Activated naive CD8-positive, alpha-beta T cell treated with anti-CD3 and anti-CD28 coated beads for 36 hours (primary cell): ENCODE measurements at places on chromosomes 1 and 21.

- DNase-seq: peak; percentile 29
Measured at GRCh38 chr1:153774780-153775457, at the start of gene SLC27A3. Gene SLC27A3, plus strand, starts transcription at chr1:153775407. Its CDS starts 91 bp downstream, at chr1:153775498.

GRCh38 chr1:6359216-6360116, 34.1 kb downstream of the ACOT7 start:
- peak; percentile 74 for DNase-seq

- DNase-seq: no peak
Measured at GRCh38 chr1:172778456-172779455, 119.9 kb downstream of the FASLG start.

DNA sequence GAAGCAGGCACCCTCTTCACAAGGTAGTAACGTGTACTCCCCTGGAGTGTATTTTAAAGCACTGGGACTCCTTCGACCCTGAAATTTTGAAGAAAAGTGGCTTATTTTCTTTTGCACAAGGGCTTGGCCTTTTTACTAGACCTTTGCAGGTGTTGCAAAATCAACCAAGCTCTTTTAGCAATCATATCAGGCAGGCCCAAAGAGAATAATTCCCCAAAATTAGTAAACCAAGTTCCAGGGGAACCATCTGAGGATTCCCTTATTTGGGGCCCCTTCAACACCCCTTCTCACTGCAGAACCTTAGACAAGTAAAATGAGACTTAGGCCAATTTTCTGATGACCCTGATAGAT, 28.3 kb downstream of the CBR1 start:
- no peak for DNase-seq

DNA sequence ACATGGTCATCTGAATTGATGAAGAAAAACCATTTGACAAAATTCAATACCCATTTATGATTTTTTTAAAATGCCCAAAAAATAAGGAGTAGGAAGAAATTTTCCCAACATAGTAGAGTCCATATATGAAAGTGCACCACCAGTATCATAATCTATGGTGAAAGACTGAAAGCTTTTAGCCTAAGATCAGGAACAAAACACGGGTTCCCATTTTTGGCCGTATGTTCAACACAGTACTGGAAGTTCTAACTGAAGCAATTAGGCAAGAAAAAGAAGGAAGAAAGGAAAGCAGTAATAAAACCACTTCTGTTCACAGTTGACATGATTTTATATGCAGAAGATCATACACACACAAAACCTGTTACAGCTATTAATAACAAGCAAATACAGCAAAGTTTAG, 227.8 kb upstream of the RAB4A start:
- no peak for DNase-seq

GRCh38 chr1:44265656-44266358, 52.5 kb downstream of the DMAP1 start:
- no peak for DNase-seq

DNA sequence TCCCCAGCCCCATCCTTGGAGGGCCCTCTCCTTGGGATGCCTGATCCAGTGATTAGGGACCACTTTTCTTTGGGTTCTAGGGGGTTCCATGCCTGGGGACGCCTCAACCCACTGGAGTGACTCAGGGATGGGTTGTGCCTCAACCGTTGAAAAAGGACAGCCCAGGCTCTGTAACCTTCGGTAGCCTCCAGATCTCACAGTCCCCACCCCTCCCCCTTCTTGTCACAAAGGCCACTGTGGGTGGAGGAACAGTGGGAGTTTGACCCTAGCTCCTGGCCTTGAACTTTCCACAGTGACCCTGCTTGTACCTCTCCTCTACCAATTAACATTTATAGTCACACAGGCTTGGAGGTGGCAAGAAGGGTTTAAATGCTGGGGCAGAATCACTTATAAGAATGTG, 2.6 kb upstream of the RORC start:
- no peak for DNase-seq

GRCh38 chr1:111275079-111275478, 15.6 kb upstream of the CHIA start:
- peak; percentile 47 for DNase-seq

DNA sequence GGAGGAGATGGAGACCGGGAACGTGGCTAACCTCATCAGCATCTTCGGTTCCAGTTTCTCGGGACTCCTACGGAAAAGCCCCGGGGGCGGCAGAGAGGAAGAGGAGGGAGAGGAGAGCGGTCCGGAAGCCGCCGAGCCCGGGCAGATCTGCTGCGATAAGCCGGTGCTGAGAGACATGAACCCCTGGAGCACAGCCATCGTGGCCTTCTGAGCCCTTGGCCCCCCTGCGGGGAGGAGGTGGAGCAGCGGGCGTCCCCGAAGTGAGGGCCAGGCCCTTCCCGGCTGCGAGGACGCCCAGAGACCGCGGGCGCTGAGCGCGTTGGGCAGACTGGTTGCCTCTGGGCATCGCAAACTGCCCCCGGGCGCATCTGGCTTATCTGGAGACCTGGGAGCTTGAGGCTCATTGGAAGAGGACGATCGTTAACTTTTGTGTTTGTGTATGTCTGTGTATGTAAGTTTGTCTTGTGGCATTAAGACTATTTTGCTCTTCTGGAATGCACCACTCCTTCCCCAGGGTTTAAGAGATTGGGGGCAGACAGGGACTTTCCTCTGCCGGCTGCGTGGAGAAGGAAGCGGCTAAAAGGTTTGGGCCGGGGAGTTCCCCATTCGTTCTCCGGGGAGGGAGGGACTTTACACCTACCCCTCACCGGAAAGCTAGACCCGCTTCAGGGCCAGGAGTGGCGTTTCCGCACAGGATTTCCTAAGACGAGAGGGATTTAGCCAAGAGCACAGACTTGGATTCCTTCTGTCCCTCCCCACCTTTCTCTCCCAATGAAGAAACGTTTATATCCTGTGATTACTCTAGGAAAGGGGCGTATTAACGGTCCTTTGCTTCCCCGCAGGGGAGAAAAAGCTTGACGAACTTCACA, 1.4 kb downstream of the IER5 start:
- peak; percentile 79 for DNase-seq

DNA sequence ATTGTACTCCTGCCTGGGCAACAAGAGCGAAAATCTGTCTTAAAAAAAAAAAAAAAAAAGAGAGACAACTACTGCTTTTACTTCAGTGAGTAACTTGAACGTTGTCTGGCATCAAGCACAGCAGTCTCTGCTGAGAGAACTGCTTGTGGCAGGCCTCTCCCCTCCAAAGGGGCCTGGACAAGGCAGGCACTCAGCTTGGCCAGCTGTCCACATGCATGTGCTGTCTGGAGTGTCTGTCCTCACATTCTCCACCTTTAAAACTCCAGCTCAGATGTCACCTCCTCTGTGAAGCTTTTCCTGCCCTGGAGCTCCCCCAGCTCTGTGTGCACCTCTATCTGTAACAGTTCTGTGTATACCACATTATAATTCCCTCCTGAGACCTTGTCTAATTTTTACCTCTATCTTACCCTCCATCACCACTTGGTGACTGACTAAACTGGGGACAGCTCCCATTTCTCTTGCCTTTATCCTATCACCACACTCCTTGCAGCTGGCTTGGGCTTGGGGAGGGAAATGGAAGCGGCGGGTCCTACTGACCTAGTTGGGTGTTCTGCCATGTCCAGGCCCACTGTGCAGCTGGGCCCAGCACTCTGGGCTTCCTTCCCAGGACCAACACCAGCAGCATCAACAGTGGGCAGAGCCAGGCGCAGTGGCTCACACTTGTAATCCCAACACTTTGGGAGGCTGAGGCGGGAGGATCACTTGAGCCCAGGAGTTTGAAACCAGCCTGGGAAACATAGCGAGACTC, 71.4 kb upstream of the ARTN start:
- DNase-seq: no peak

DNA sequence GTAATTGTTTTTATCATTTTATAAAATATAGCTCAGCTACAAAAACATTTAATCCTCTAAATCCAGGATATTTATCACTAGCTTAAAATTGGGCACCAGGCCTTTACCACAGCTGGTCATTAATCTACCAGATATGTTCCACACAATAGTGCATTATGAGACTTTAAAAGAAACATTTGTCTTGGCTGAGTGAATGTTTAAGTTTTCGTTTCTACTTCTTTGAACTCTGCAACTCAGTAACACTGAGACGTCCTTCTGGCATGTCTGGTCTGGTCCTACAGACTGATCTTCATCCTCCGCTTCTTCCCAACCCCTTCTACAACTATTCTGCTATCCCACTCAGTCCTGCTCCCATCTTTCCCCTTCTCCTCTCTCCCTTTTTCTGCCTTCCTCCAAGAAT, 296.2 kb downstream of the NEGR1 start:
- DNase-seq: no peak

- no peak for DNase-seq
Measured at GRCh38 chr1:225360119-225360518, 67.7 kb downstream of the LBR start.

GRCh38 chr1:29383746-29384371, 147.5 kb downstream of the PTPRU start:
- no peak for DNase-seq

- no peak for DNase-seq
Measured at GRCh38 chr1:1132956-1133750, 17.3 kb upstream of the C1orf159 start.

- peak; percentile 57 for DNase-seq
Measured at GRCh38 chr21:44926331-44927101, 5.8 kb upstream of the ITGB2 start.

DNA sequence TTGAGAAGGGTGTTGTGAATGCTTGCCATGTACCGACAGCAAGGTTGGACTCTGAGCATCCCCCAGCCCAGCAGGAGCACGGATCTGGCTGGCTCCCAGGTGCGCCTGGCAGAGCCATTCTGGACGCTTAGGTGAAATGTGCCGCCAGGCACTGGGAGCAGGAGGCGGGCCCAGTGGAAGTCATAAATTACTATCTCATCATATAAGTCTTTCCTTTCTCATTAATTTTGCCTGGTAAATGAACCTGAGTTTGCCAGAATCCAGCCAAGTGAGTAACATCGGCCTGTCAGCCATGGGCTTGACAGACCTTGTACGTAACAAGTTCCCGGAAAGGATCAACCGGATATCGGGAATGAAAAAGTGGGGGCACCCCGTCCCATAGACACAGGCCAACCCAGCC, 179.5 kb upstream of the ARHGEF16 start:
- DNase-seq: no peak

GRCh38 chr1:184212649-184213314, 161.3 kb downstream of the TSEN15 start:
- no peak for DNase-seq

- DNase-seq: no peak
Measured at GRCh38 chr1:94729267-94729666, 90.9 kb upstream of the SLC44A3 start.

- DNase-seq: no peak
Measured at GRCh38 chr1:106613861-106614260, 442.6 kb upstream of the PRMT6 start.
